NCI-H524 (cell line): ENCODE measurements at places on chromosomes 4 and X.
A peak's percentile ranks its signal among the peaks of the same experiment; 100 is the strongest.

- DNase-seq: no peak
Observed at GRCh38 chr4:37073226-37073840, 171.2 kb upstream of the NWD2 start.

DNA sequence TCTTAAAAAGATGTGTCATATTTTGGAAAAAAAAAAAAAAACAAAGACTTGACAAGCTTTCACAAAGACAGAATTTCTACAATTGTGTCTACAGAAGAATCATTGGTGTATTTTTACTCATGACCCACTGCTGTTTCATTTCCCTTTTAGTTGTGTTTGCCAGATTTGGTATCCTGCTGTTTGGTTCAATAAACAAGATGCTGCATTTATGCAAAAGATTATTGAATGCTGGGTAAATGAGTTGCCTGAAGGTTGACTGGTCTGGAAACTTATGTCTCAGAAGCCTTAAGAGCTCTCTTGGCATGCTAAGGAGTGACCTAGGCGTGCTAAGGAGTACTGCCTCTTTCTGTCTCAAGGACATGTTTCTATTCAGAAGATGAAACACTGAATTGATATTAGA, 64.9 kb upstream of the NPY2R start:
- DNase-seq: no peak

GRCh38 chrX:120310861-120311726, at the start of gene TMEM255A:
TMEM255A (minus strand) TSS chrX:120311461; CDS start chrX:120311309, 152 bp downstream.
- DNase-seq: peak; percentile 62

DNA sequence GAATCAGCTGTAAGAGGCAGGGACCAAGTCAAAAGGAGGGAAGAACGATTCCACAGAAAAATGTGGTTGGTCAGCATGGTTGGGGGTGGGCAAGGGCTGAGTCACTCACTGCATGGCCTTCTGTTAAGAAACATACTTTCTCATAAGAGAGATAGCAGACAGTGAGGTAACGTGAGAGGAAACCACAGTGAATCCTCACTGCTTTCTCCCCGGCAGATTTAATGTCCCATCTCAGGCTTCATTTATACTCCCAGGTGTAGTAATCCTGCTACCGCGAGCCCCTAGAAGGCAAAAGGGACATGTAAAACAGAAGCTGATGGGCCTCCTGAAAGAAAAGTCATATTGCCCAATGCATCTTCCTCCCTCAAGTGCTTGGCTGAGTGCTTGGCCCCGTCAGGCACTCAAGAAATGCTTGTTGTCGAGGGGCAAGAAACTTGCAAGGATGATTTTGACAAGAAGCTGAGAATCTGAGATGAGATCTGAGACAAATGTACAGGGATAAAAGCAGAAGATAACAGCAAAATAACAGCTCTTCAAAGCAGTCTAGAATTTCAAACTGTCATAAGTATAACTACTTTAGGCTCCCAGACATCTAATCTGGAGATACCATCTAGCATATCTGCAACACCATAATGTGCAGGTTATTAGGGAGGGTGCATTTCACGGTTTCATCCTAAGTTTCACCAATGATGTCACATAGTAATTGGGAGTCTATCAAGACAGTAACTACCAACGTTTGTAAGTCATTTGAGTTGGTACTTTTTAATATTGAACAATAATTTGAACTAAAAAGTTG, 40.2 kb downstream of the SH3KBP1 start:
- no peak for DNase-seq

- no peak for DNase-seq
Observed at GRCh38 chr4:26584725-26585124, 841 bp downstream of the TBC1D19 start.

- no peak for DNase-seq
Observed at GRCh38 chrX:8914681-8915080, 113.5 kb upstream of the FAM9A start.

- DNase-seq: no peak
Observed at GRCh38 chr4:121738780-121739535, 26.0 kb downstream of the SMIM43 start.

DNA sequence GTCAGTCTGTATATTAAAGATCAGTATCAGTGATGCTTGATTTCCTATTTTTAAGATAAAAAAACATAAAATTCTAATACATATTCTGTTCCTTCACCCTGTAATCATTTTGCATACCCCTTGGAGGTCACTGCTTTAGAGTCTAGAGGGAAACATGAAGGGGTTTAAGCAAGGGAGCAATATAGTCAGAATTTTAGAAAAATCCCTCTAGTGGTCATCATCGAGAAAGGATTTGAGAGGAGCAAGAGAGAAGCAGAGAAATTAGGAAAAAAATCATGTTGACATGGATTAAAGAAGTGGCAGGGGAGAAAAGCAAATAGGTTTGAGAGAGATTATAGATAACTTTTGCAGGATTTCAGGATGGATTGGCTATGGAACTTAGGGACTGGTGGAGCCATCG, 11.1 kb downstream of the APEX2 start:
- no peak for DNase-seq
